ENCODE measurements at places on chromosomes 2 and 18.

DNA sequence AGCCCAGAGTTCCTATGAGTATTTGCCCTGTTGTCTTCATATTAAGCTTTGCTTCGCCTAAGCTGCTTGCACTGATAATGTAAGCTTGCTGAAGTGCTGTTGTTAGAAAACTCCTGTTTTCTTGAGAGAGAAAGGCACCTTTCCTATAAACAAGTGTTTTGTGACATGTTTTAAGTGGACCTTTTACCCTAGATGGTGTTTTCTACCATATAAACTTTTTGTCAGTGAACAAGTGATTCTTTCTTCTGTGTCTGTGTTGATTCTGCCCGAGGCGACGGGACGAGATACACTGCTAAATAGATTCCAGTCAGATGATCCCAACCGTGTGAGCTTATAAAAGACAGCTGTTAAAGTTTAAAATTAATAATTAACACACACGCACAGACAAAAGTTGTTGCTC lies 24.1 kb downstream of the CABLES1 start:
- DNase-seq: peak; percentile 66

- no peak for DNase-seq
Measured at GRCh38 chr2:203818656-203819055, 48.9 kb upstream of the CTLA4 start.

DNA sequence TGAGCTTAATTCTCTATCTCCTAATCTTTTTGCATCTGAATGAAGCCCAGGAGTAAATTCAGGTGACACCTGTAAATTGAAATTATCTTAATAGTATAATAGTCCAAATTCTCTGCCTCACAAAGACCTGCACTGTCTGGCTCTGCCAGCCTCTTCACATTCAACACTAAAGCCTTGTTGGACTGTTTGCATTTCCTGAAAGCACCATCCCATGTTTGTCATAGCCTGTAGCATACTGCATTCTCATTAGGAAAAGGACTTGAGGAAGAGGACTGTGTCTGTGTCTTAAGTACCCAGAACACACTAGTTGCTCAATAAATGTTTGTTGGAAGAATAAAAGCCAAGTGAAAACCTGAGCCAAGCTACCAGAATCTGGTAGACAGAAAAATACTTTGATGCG lies 42.9 kb upstream of the GRHL1 start:
- no peak for DNase-seq

- peak; percentile 10 for DNase-seq
Measured at GRCh38 chr2:235286622-235287374, 207.0 kb upstream of the AGAP1 start.

- peak; percentile 70 for DNase-seq
Measured at GRCh38 chr2:46309052-46309953, 12.1 kb downstream of the EPAS1 start.

- no peak for DNase-seq
Measured at GRCh38 chr18:31576670-31577069, 15.0 kb upstream of the TTR start.
